Activated CD8-positive, alpha-beta memory T cell treated with anti-CD3 and anti-CD28 coated beads for 1 hour (primary cell): ENCODE measurements at places on chromosomes 13 and 19.
A peak's percentile ranks its signal among the peaks of the same experiment; 100 is the strongest.

- DNase-seq: no peak
Measured at GRCh38 chr19:1252821-1253513, 4.6 kb downstream of the MIDN start.

GRCh38 chr19:41295499-41295898 lies 14.5 kb upstream of the CCDC97 start:
- DNase-seq: no peak

- no peak for DNase-seq
Measured at GRCh38 chr13:47337781-47338507, 441.1 kb upstream of the HTR2A start.

DNA sequence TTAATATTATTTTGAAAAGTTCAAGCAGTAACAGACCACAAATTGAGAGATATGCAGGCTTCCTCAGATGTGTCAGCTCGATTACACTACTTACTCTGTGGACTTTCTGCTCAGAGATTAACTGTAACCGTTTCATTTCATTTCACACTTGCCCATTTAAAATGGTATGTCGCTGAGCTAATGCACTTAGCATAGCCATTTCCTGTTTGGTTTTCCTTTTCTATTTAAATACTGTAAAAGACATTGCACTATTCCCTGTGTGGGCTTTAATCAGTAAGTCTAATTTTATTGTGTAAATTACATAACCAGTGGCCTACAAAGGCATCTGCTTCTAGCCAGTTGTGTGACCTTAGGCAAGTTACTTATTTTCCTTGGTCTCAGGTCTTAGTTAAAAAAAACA lies 237.6 kb downstream of the LACC1 start:
- no peak for DNase-seq

GRCh38 chr19:1748115-1748872 lies 5.0 kb upstream of the ONECUT3 start:
- DNase-seq: no peak

DNA sequence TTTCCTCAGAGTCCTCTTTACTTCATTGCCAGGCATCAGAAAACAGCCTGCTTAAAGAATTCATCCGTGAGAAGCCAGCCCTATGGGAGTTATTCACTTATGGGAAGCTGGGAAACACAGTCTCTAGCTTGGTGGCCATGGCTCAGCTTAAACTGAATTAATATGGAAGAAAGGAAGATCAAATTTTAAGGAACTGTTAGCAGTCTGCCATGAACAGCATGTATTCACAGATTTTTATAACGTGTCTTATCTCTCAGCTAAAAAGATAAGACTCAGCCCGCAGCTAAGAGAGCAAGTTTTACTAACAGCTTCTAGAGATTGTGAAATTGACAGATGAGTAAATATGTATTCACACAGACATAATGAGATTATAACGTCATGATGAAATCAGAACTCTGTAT lies 253.7 kb upstream of the RXFP2 start:
- no peak for DNase-seq

DNA sequence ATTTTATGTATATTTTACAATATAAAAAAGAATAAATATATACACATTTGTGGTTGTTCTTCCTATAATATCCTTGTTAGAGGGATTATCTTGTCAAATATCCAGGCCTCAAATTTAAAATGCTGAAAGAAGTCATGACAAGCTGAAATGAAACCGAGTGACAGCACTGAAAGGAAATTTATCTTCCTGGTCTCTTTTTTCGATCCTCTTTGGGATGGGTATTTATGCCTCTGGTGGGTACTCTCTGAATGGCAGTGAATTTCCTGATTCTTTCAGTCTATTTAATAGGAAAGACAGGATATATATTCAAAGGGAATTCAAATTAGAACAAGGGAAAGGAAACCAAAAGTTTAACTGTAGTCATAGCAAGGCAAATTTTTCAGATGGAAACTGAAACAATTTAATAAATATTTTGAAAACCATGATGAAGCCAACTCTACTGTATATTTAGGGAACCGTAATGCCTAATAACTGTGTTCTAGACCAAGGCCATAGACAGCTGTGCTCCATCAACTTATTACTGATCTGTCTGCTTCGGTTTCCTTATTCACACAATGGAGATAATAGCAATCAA lies 97.9 kb downstream of the DLEU7 start:
- no peak for DNase-seq

GRCh38 chr19:51002089-51002532 lies 707 bp upstream of the KLK8 start:
- DNase-seq: no peak

- DNase-seq: no peak
Measured at GRCh38 chr13:47327861-47328260, 431.0 kb upstream of the HTR2A start.

- DNase-seq: no peak
Measured at GRCh38 chr13:82010780-82011179, 1669.9 kb upstream of the SPRY2 start.

- no peak for DNase-seq
Measured at GRCh38 chr13:97627566-97627965, 193.6 kb downstream of the RAP2A start.

DNA sequence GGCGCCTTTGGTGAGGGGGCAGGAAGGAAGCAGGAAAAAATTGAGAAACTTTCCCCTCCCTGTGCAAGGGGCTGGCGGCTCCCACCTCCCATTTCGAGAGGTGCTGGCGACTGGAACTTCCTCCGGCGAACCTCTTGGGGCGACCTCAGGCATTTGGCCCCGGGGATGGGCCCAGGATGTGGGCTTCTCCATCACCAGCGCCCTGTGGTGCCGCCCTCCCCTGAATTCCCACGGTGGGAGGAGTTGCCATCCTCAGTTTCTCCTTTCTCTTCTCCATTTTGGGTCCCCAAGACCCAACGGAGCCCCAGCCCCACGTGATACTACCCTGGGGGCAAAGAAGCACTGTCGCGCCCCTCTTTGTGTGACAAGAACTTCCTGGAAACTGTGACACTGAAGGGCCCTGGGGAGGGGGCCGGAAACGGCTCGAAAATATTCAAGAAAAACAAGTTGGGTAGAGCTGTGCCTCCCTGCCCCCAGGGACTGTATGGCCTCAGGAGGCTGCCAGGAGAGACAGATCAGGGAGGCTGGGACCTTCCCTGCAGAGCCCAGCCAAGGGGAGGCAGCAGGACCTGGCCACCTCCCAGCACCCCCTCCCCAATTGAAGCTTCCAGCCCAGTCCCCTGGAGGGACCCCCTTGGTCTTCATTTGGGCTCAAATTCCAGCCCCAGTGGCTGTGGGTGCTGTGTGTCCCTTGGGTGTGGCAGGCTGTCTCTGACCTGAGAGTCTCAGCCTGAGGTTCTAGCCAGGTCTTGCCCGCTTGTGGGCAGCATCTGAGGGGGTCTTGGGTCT lies 16.2 kb upstream of the AP1M2 start:
- peak; percentile 72 for DNase-seq

- no peak for DNase-seq
Measured at GRCh38 chr13:34031610-34032009, 213.7 kb downstream of the RFC3 start.

- no peak for DNase-seq
Measured at GRCh38 chr13:44068169-44068568, 188.5 kb downstream of the LACC1 start.

DNA sequence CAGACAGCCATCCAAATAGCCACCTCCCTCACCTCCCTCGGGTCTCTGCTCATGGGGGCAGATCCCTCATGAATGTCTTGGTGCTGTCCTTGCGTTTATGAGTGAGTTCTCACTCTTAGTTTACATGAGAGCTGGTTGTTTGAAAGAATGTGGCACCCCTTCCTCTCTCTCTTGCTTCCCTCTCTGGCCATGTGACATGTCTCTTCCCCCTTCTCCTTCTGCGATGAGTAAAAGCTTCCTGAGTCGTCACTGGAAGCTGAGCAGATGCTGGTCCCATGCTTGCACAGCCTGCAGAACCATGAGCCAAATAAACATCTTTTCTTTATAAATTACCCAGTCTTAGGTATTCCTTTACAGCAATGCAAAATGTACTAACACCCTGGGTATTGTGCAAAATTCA lies 208.7 kb downstream of the LACC1 start:
- DNase-seq: no peak

GRCh38 chr13:50357586-50358118 lies 342.4 kb downstream of the KCNRG start:
- no peak for DNase-seq

- DNase-seq: no peak
Measured at GRCh38 chr19:42505066-42505465, 23.2 kb downstream of the CEACAM1 start.

DNA sequence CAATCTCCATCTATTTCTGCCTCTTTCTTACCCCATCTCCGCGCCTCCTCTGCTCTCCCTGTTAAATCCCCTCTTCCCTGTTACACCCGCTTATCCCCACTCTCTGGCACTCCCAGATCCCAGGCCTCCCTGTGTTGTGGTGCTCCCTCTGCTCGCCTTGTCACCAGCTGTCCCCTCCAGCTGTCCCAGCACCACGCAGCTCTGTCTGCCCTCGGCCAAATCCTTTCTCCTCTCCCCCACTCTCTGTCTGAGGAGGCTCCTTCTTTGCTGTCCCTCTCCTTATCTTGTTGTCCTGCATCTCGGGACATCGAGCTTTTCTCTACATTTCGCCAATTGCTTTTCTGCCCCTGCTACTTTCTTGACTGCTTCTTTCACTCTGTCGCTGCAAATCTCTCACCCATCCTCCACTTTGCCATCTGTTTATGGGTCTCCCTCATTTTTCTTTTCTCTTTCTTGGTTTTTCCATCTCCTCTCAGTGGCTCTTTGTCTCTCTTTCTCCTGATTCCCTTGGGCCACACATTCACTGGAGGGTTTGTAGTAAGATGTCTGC lies 941 bp downstream of the ZNF160 start:
- no peak for DNase-seq

DNA sequence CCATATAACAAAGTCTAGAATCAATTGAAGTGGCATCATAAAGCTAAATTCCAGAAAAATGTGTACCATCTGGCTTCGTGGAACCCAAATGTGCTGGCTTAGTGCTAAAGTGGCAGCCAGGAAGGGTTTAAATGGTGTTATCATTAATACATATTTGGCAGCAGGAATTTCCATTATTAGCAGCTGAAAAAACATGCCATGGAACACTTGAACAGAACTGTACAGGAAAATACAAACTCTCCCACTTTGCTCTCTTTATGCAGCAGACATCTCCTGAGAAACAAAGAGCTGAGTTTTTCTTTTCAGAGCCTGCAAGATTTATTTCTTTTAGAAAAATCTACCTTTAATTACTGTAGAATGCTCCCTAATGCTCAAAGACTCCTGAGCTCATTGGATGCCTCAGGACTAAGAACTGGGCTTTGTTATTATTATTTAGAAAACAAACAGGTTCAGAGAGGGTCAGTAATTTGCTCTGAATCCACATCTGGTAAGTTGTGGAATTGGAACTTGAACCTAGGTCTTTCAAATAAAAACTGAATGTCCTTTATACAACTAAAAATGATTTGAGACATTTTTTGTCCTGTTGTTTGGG lies 179.0 kb downstream of the LACC1 start:
- no peak for DNase-seq

GRCh38 chr13:26529441-26529840 lies 28.0 kb upstream of the WASF3 start:
- DNase-seq: no peak

DNA sequence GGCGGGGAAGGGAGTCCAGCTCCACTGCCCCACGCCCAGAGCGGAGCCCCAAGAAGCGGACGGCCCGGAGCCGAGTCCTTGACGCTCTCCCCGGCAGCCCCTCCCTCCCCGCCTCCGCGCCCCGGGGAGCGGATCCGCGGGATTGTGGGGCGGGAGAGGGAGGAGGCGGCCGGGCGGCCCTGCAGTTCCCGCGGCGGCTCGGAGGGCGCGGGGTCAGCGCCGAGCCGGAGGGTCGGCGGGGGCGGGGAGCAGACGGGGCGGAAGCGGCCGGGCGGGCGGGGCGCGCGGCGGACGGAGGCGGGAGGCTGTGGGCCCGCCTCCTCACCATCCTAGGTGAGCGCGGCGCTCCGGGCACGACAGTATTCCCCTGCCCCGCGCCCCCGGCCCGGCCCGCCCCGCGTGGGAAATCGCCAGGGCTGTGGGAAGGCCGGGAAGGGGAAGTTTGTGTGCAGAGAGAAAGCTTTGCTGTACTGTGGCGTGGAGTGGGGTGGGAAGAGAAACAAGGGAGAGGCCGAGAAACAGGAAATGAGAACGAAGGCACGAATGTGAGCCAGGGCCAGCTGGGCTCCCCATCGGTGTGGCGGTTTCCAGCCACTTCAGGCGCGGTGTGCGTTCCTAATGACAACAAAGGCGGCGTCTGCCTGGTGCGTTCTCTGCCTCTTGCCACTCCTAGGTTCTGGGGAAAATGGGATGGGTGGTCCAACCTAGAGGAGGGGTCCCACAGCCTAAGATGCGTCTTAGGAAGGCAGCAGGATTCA lies 1.3 kb upstream of the KLF12 start:
- DNase-seq: peak; percentile 40

GRCh38 chr13:46062185-46062584 lies 9.6 kb upstream of the ZC3H13 start:
- no peak for DNase-seq

- DNase-seq: no peak
Measured at GRCh38 chr19:54493967-54494585, 8.6 kb upstream of the LAIR2 start.

- DNase-seq: no peak
Measured at GRCh38 chr13:98664047-98664446, 87.1 kb upstream of the STK24 start.

DNA sequence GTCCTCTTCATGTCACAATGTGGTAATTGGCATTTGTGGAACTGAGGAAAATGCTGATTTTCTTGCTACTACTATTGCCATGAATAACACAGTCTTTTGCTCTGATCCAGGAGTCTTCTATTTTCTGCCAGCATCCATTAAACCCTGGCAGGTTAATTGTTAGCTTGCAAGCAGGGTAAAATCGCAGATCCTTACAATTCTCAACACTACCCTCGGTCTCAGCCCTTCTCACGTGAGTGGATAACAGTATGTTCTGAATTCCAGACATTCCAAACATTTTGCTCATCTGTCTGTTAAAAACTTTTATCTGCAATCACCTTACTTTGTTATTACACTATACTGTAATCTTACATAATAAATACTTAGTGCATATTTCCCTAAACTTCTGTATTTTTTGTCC lies 251.3 kb upstream of the ATXN8OS start:
- no peak for DNase-seq

- no peak for DNase-seq
Measured at GRCh38 chr13:45149964-45150363, 29.7 kb downstream of the GTF2F2 start.

- no peak for DNase-seq
Measured at GRCh38 chr19:51514866-51515481, 13.4 kb upstream of the SIGLEC12 start.

GRCh38 chr19:42092350-42092749 lies 16.4 kb downstream of the ZNF574 start:
- peak; percentile 11 for DNase-seq
